ENCODE measurements at places on chromosomes 2 and 18. TPM values are rescaled to one million over a fixed set of nuclear protein-coding genes. Genes with fewer than 3 reads are reported as not detected.

GRCh38 chr2:46983065-46983801 is 67.6 kb upstream of the MCFD2 start:
- DNase-seq = no peak

The RNF152 gene
- total RNA-seq = 0.16 TPM

GRCh38 chr2:227326783-227327182 is 1.7 kb downstream of the MFF start:
- DNase-seq = no peak

DNA sequence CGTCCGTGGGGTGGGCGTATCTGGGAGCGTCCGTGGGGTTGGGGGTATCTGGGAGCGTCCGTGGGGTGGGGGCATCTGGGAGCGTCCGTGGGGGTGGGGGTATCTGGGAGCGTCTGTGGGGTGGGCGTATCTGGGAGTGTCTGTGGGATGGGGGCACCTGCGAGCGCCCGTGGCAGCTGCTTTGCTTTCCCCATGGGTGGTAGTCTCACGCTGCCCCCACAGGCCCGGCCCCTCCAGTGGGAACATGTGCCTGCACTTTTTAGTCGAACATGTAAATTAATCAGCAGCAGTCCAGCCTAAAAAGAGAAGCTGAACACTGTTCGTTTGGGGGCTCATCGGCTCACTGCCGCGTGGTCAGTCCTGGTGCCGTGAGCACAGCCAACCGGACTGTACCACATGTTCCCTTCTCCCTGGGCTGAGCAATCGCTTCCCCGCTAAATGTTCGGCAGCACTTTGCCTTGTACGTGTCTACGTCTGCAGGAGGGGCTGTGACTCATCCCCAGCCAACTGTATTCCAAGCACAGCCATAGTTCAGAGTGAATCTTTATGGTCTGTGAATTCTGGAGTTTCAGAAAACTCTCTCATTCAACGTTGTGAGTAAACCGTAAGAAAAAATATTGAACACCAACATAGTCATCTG is 271.5 kb downstream of the AGAP1 start:
- no peak for DNase-seq

DNA sequence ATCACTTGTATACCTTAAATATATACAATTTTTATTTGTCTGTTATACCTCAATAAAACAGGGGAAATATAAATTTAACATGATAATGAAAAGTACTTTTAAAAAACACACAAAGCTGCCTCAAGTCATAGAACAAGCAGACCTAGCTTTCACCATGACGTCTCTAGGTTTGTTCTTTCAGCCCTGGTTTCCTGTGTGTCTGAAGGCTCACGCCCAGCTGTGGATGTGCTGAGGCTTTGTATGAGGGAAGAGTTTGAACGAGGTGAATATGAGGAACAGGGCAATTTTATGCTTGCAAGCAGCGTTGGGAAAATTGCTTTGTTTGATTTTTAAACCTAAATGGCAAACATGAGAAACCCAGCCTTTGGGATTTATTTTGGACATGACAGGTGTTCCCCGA is 15.3 kb downstream of the SH3RF3 start:
- peak; percentile 33 for DNase-seq

- peak; percentile 29 for DNase-seq
Measured at GRCh38 chr2:85410584-85411404, 628 bp upstream of the CAPG start.

GRCh38 chr2:207505728-207506127 is 24.0 kb upstream of the CREB1 start:
- peak; percentile 44 for DNase-seq

The MOCOS gene
- 0.18 TPM for total RNA-seq

DNA sequence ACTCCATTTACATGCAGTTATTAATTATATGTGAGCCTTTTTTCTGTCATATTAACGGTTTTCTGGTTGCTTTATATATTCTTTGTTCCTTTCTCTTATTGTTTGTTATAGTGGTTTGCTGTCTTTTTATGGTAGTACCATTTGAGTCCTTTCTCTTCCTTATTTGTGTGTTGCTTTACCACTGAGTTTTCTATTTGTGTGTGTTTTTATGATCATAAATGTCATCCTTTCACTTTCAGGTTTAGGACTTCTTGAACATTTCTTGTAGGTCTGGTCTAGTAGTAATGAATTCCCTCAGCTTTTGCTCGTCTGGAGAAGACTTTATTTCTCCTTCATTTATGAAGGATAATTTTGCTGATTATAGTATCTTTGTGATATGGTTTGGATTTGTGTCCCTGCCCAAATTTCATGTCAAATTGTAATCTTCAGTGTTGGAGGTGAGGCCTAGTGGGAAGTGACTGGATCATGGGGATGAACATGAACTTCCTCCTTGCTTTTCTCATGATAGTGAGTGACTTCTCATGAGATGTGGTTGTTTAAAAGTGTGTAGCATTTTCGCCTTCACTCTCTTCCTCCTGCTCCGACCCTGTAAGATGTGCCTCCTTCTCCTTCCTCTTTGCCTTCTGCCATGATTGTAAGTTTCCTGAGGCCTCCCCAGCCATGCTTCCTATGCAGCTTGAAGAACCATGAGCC is 11.5 kb downstream of the GCC2 start:
- DNase-seq = no peak

GRCh38 chr18:48602759-48603390 is 64.0 kb downstream of the CTIF start:
- no peak for DNase-seq

DNA sequence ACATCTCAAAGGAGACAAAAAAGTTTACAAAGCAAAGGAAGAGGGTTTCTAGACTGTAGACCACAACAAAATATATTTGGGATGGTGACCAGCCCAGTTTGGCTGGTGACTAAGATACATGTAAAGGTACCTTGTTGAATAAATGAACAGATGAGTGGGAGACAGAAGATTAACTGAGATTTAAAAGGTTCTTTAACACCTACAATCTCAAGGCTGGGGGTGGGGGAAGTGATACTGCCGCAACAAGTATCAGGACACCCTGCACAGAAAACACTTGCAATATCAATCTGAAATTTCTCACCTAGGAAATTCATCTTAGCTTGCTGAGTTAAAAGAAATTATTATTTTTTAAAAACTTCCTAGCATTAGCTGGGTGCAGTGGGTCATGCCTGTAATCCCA is 8.3 kb downstream of the RNF149 start:
- peak; percentile 54 for DNase-seq

The NGEF gene
- not detected for total RNA-seq

DNA sequence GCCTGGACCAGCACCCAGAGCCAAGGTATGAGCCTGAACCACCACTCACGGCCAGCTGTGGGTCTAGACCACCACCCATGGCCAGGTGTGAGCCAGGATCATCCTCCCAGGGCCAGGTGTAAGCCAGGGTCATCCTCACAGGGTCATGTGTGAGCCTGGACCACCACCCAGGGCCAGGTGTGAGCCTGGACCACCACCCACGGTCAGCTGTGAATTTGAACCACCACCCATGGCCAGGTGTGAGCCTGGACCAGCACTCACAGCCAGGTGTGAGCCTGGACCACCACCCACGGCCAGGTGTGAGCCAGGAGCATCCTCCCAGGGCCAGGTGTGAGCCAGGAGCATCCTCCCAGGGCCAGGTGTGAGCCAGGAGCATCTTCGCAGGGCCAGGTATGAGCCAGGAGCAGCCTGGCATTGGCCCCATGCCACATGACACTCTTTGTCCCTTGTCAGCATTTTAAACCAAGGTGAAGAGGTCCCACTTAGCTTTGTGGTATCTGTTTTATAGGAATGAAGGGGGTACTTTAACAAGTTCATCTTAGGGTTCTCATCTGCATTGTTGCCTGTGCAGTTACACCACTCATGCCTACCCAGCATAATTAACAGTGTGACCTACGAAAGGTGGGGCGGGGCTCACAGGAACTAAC is 71.2 kb downstream of the AGAP1 start:
- no peak for DNase-seq

DNA sequence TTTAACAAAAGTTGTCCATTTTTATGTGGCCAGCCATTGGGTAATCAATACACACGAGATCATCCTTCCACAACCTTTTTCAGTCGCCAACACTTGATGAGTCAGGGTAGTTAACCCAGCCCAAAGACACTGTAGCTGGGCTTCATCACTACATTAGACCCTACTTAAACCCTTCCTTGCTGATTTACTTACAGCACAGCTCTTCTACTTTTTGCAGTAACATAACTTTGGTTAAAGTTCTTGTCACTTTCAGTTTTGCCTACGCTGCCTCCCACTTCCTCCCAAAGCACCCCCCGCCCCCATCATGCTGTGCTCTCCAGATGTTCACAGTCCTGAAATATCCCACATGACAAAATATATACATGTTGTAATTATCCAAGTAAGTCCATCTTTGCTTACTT is 103.6 kb downstream of the CDK15 start:
- peak; percentile 23 for DNase-seq

Data from activated CD8-positive, alpha-beta T cell treated with anti-CD3 and anti-CD28 coated beads for 36 hours (primary cell).